ENCODE measurements at places on chromosomes 7 and 10. TPM values are rescaled to one million over a fixed set of nuclear protein-coding genes. Genes with fewer than 3 reads are reported as not detected.

The ZNF736 gene
- 35.7 TPM for total RNA-seq

The C10orf105 gene
- total RNA-seq, result 0.25 TPM

The PNLIP gene
- total RNA-seq, result not detected

The PAX2 gene
- total RNA-seq, result not detected

The KIAA1217 gene
- 5.2 TPM for total RNA-seq

The FAM149B1 gene
- total RNA-seq, result 18.9 TPM

The SPDYE2B gene
- not detected for total RNA-seq

The TMEM130 gene
- total RNA-seq, result 8.9 TPM

The PPP1R3C gene
- 22.9 TPM for total RNA-seq

The CALY gene
- total RNA-seq, result 13.3 TPM

The SLC26A3 gene
- total RNA-seq, result not detected

The MKLN1 gene
- total RNA-seq, result 39.8 TPM

The CYP2C9 gene
- total RNA-seq, result 0.25 TPM

The KIF11 gene
- 4.4 TPM for total RNA-seq

The SYT15 gene
- 0.49 TPM for total RNA-seq

The VSTM2A gene
- total RNA-seq, result 56.8 TPM

The GJD4 gene
- total RNA-seq, result not detected

The ASAH2B gene
- total RNA-seq, result 7.4 TPM

The MLXIPL gene
- total RNA-seq, result not detected

The KLLN gene
- 0.49 TPM for total RNA-seq
